ENCODE measurements at places on chromosomes 13 and 19. TPM values are rescaled to one million over a fixed set of nuclear protein-coding genes. Genes with fewer than 3 reads are reported as not detected.

Gene FGF14
- 1.4 TPM for total RNA-seq

Gene MZT1
- 11.4 TPM for total RNA-seq

GRCh38 chr19:16514383-16515019 lies 18.3 kb downstream of the C19orf44 start:
- DNase-seq, result no peak

- DNase-seq, result no peak
Observed at GRCh38 chr13:98405107-98405571, 171.8 kb downstream of the STK24 start.

GRCh38 chr19:49690656-49691242 lies at the start of gene CPT1C:
TSS of gene CPT1C (plus strand) at chr19:49691116. CDS start at chr19:49692253, 1,137 bp downstream.
- DNase-seq, result peak; percentile 93
